ENCODE measurements at places on chromosomes 1 and 21. TPM values are rescaled to one million over a fixed set of nuclear protein-coding genes. Genes with fewer than 3 reads are reported as not detected.

The DLGAP3 gene
- 0.28 TPM for total RNA-seq

The KCNA3 gene
- total RNA-seq = 115 TPM

The CFAP107 gene
- not detected for total RNA-seq

The SELL gene
- 582 TPM for total RNA-seq

The CR1L gene
- total RNA-seq = 0.42 TPM

The KCNQ4 gene
- total RNA-seq = 0.24 TPM

The LCE2A gene
- total RNA-seq = not detected

The COL8A2 gene
- not detected for total RNA-seq

The TNFRSF18 gene
- total RNA-seq = not detected

The EPHA10 gene
- not detected for total RNA-seq

The AIRE gene
- not detected for total RNA-seq

The LRRC52 gene
- total RNA-seq = not detected

The EIF4G3 gene
- 46.3 TPM for total RNA-seq

The KCNJ9 gene
- not detected for total RNA-seq

The AGMAT gene
- 17.3 TPM for total RNA-seq

The F13B gene
- not detected for total RNA-seq

The HLX gene
- total RNA-seq = 0.27 TPM

The GPR3 gene
- total RNA-seq = not detected

The OR6K3 gene
- 0.29 TPM for total RNA-seq

The C1orf87 gene
- not detected for total RNA-seq

The FAM43B gene
- not detected for total RNA-seq

The KIAA1614 gene
- total RNA-seq = 0.13 TPM

The KCNE2 gene
- 0.51 TPM for total RNA-seq

The ARMH1 gene
- total RNA-seq = 99.7 TPM

The UBE2G2 gene
- 135 TPM for total RNA-seq

The TCHH gene
- not detected for total RNA-seq

The FCRL5 gene
- 1.4 TPM for total RNA-seq

The NBPF6 gene
- total RNA-seq = 0.27 TPM

The INAVA gene
- total RNA-seq = not detected

The SPRR2B gene
- not detected for total RNA-seq

The NPPA gene
- total RNA-seq = not detected

The RHBDL2 gene
- total RNA-seq = not detected

The KRTAP21-1 gene
- not detected for total RNA-seq

The C1orf141 gene
- total RNA-seq = not detected

The RAB25 gene
- total RNA-seq = 2.7 TPM

The C1orf74 gene
- 1.3 TPM for total RNA-seq

All from naive thymus-derived CD4-positive, alpha-beta T cell (primary cell).